ENCODE measurements at places on chromosomes 16 and 17.

DNA sequence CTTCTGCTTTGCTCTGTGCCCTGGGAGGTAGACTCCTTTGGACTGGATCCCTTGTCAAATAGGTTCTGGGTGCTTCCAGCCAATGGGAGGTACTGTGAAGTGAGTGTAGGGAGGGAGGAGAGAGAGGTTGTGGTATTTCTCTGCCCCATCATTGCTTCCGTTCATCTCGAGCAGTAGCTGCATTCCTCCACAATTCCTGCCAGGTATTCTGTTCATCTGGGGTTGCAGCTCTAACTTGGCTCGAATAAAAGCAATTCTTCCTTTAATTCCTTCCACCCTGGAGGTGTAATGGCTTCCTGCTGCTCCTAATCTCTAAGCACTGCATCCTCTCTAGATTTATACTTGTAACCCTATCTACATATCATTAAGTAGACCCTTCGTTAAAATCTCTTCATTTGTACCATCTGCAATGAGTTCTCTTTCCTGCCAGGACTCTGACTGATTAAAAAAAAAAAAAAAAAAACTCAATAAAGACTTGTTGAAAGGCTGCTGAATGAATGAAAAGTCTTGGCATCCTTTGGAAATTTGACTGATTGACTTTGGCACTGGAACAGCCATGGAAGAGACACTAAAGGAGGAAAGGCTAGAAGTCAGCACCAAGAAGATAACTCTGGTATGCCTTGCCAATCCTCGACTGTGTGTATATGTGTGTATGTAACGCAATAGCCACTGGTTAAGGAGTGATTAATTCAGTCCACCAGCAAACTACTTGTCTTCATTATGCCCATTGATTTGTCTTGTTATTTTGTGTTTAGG lies 616.9 kb upstream of the SOX9 start:
- no peak for DNase-seq

DNA sequence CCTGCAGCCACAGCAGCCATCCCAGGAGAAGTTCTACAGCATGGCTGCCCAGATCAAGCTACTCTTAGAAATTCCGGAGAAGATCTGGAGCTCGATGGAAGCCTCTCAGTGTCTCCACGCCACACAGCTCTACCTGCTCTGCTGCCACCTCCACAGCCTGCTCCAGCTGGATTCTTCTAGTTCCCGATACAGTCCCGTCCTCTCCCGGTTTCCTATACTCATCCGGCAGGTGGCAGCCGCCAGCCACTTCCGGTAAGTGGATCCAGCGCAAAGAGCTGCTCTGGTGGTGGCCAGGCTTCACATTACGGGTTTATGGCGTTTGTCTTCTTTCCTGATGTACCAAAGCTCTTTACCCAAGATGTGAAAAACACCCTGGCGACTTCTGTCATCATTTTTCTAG lies 3.6 kb downstream of the COG1 start:
- no peak for DNase-seq

- DNase-seq = no peak
Measured at GRCh38 chr17:60941571-60941970, 263.9 kb downstream of the BCAS3 start.

DNA sequence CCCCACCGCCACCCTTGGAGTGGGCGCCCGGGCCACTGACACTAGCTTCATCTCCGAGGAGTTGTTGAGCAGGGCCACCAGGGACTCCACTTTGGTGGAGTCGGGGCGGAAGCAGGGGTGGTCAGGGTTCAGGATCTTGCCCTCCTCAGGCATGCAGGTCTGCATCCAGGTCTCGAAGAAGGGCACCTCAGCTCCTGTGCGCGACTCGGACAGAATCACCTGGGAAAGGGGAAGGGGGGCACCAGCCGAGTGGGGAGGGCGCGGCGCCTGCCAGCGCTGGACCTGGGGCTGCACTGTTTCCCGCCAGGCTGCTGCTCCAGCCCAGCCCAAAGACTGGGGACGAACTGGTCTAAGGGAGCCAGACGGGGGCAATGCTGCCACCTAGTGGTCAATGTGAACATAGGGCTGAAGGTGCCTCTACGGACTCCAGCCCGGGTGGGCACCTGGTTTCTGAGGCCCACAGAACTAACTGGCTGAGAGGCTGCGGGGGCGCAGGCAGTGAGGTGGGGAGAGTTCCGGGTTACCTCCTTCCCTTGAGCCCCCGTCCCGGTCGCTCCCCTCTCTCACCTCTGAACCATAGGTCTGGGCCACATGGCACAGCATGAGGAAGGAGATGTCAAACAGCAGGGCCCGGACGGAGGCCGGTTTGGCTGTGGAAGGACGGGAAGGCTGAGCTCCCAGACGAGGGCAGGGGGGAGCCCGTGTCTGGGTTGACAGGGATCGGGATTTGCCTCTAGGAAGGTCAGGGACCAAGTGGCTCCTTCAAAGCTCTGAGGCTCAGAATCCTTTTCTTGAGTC lies 11.8 kb downstream of the CSF3 start:
- peak; percentile 93 for DNase-seq

GRCh38 chr17:19716108-19717030 lies at the start of gene SLC47A2:
Gene SLC47A2, minus strand, starts transcription at chr17:19716584. Its CDS starts 29 bp downstream, at chr17:19716555.
- no peak for DNase-seq
